Osteoblast (primary cell): ENCODE measurements at places on chromosomes 1 and 21. TPM values are rescaled to one million over a fixed set of nuclear protein-coding genes. Genes with fewer than 3 reads are reported as not detected.
A peak's percentile ranks its signal among the peaks of the same experiment; 100 is the strongest.

The NPPA gene
- not detected in 2 replicates for total RNA-seq

The GBP7 gene
- total RNA-seq: not detected in 2 replicates

The VANGL1 gene
- 11.2 and 13.3 TPM in 2 replicates for total RNA-seq

The PRAMEF26 gene
- not detected in 2 replicates for total RNA-seq

The PYCR2 gene
- total RNA-seq: 25.9 and 29.0 TPM in 2 replicates

The CAP1 gene
- 384 and 390 TPM in 2 replicates for total RNA-seq

The ZNF683 gene
- total RNA-seq: not detected in 2 replicates

The C1orf141 gene
- total RNA-seq: not detected in 2 replicates

The ERVH48-1 gene
- total RNA-seq: not detected in 2 replicates

- no peak for DNase-seq
- H3K27ac ChIP-seq: no peak overlapping the region
- no peaks in the 10 kb centered on the region for H3K36me3 ChIP-seq
- H3K4me3 ChIP-seq: peak overlapping the region; percentile 44
These were observed 43.2 kb upstream of the ZNF281 start for GRCh38 chr1:200452850-200453552.

- no peak overlapping the region for H3K27ac ChIP-seq
- no peaks in the 10 kb centered on the region for H3K36me3 ChIP-seq
- DNase-seq: no peak
- no peaks in the 10 kb centered on the region for H3K27me3 ChIP-seq
- peaks cover 30% of the 10 kb centered on the region for H3K4me1 ChIP-seq
- no peak overlapping the region for H3K4me3 ChIP-seq
These were observed 55.9 kb downstream of the RPS6KA1 start for GRCh38 chr1:26585471-26585870.

- no peaks in the 10 kb centered on the region for H3K36me3 ChIP-seq
- H3K27ac ChIP-seq: no peak overlapping the region
- no peak overlapping the region for H3K4me3 ChIP-seq
- H3K27me3 ChIP-seq: no peaks in the 10 kb centered on the region
- DNase-seq: peak; percentile 3
- peaks cover 8% of the 10 kb centered on the region for H3K4me1 ChIP-seq
These were observed 442.2 kb downstream of the SMYD3 start for GRCh38 chr1:246064891-246065290.

- H3K4me3 ChIP-seq: no peak overlapping the region
- DNase-seq: peak; percentile 82
- no peaks in the 10 kb centered on the region for H3K27me3 ChIP-seq
- no peaks in the 10 kb centered on the region for H3K36me3 ChIP-seq
- H3K4me1 ChIP-seq: no peaks in the 10 kb centered on the region
- H3K27ac ChIP-seq: no peak overlapping the region
These were observed 277.0 kb downstream of the PTPRU start for GRCh38 chr1:29513357-29513756.

DNA sequence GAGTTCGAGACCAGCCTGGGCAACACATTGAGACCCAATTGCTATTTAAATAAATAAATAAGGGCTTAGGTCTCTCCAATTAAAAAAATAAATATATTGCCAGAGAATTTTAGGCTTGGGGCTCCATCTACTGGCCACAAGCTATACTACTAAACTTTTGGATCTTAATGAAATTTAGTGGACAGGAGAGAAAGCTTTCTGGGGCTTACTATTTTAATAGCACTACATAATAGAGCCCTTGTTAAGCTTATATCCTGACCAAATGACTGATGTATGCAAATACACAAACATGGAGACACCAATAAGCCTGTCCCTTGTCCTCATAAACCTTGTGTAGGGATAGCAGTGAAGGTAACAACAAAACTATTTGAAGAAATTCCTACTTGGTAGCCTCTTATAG is 18.4 kb downstream of the CCT3 start:
- H3K4me1 ChIP-seq: no peaks in the 10 kb centered on the region
- DNase-seq: peak; percentile 81
- H3K4me3 ChIP-seq: no peak overlapping the region
- no peak overlapping the region for H3K27ac ChIP-seq

- H3K27me3 ChIP-seq: no peaks in the 10 kb centered on the region
- DNase-seq: no peak
- no peak overlapping the region for H3K27ac ChIP-seq
- no peak overlapping the region for H3K4me3 ChIP-seq
- no peaks in the 10 kb centered on the region for H3K36me3 ChIP-seq
These were observed 172.0 kb upstream of the B3GALT2 start for GRCh38 chr1:193358419-193358818.

- H3K36me3 ChIP-seq: no peaks in the 10 kb centered on the region
- peaks cover 2% of the 10 kb centered on the region for H3K4me1 ChIP-seq
- DNase-seq: no peak
- H3K27me3 ChIP-seq: no peaks in the 10 kb centered on the region
- H3K27ac ChIP-seq: no peak overlapping the region
- H3K4me3 ChIP-seq: no peak overlapping the region
These were observed 3.1 kb upstream of the NCF2 start for GRCh38 chr1:183593356-183593755.

- no peaks in the 10 kb centered on the region for H3K27me3 ChIP-seq
- H3K27ac ChIP-seq: no peak overlapping the region
- peaks cover 11% of the 10 kb centered on the region for H3K4me1 ChIP-seq
- H3K4me3 ChIP-seq: no peak overlapping the region
- no peak for DNase-seq
These were observed 19.1 kb downstream of the ABCA4 start for GRCh38 chr1:94101613-94102525.

DNA sequence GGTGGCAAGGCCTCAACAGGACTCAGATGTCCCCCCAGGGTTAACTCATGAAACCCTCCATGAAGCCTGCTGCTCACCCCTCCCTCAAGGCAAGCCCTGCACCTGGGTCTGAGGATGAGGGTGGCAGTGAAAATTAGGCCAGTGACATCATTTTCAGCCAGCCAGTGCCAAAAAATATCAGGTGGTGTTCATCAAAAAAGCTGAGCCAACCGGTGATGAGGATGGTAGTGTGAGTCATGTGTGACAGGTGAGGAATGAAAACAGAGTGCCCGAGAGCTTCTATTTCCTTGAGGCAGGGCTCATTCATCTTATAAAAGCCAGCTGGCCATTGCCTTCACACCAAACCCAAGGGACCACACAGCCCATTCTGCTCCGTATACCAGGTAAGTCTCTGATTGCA is at the start of gene SPRR1A:
TSS of gene SPRR1A (plus strand) at position 339 of the 400 bp plus-strand sequence. CDS start 1,150 bp downstream, outside the sequence.
- no peak within 1 kb of the TSS for H3K27ac ChIP-seq
- no peaks in the 10 kb centered on the region for H3K36me3 ChIP-seq
- no peaks in the 10 kb centered on the region for H3K27me3 ChIP-seq
- no peak within 1 kb of the TSS for H3K4me3 ChIP-seq

GRCh38 chr1:3858231-3858981 is 1.1 kb downstream of the DFFB start:
- peaks cover 12% of the 10 kb centered on the region for H3K4me1 ChIP-seq
- H3K27ac ChIP-seq: no peak overlapping the region
- DNase-seq: peak; percentile 96
- no peaks in the 10 kb centered on the region for H3K36me3 ChIP-seq

GRCh38 chr1:228939001-228939691 is 203.9 kb downstream of the RHOU start:
- no peaks in the 10 kb centered on the region for H3K4me1 ChIP-seq
- H3K36me3 ChIP-seq: no peaks in the 10 kb centered on the region
- H3K27ac ChIP-seq: no peak overlapping the region
- no peaks in the 10 kb centered on the region for H3K27me3 ChIP-seq
- H3K4me3 ChIP-seq: no peak overlapping the region
- no peak for DNase-seq

GRCh38 chr21:33115631-33116510 is 45.9 kb downstream of the OLIG1 start:
- H3K4me3 ChIP-seq: no peak overlapping the region
- no peak for DNase-seq
- no peaks in the 10 kb centered on the region for H3K36me3 ChIP-seq

GRCh38 chr1:176051902-176052518 is 155.1 kb downstream of the COP1 start:
- H3K4me1 ChIP-seq: peaks cover 5% of the 10 kb centered on the region
- no peak overlapping the region for H3K4me3 ChIP-seq
- peak; percentile 27 for DNase-seq
- no peaks in the 10 kb centered on the region for H3K36me3 ChIP-seq
- no peak overlapping the region for H3K27ac ChIP-seq

DNA sequence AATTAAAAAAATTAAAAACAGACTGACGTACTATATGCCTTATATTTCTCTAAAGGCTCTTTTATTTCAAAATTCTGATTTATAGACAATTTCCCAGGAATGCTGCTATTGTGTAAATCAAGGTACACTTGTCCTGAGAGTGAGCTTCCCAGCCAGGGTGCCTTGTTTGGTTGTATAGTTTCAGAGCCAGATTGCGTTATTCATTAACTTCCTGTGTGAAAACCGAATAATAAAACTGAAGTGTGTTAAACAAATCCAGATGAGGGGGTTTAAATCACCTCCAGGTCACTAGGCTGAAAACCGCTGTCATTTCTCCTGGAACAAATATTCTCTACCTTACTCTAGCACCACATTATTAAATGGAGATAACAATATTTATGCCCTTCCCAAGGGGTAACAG is 68.7 kb downstream of the LMX1A start:
- H3K4me1 ChIP-seq: no peaks in the 10 kb centered on the region
- H3K36me3 ChIP-seq: no peaks in the 10 kb centered on the region
- DNase-seq: no peak
- no peak overlapping the region for H3K27ac ChIP-seq
- no peaks in the 10 kb centered on the region for H3K27me3 ChIP-seq

- no peaks in the 10 kb centered on the region for H3K36me3 ChIP-seq
- peaks cover 3% of the 10 kb centered on the region for H3K4me1 ChIP-seq
- no peak overlapping the region for H3K4me3 ChIP-seq
- H3K27me3 ChIP-seq: no peaks in the 10 kb centered on the region
- no peak for DNase-seq
- H3K27ac ChIP-seq: no peak overlapping the region
These were observed 359.2 kb upstream of the PKN2 start for GRCh38 chr1:88324899-88325298.

- H3K36me3 ChIP-seq: no peaks in the 10 kb centered on the region
- no peak overlapping the region for H3K27ac ChIP-seq
- H3K4me1 ChIP-seq: peaks cover 7% of the 10 kb centered on the region
- DNase-seq: no peak
- H3K27me3 ChIP-seq: no peaks in the 10 kb centered on the region
- no peak overlapping the region for H3K4me3 ChIP-seq
These were observed 47.5 kb downstream of the SYDE2 start for GRCh38 chr1:85153149-85153891.

DNA sequence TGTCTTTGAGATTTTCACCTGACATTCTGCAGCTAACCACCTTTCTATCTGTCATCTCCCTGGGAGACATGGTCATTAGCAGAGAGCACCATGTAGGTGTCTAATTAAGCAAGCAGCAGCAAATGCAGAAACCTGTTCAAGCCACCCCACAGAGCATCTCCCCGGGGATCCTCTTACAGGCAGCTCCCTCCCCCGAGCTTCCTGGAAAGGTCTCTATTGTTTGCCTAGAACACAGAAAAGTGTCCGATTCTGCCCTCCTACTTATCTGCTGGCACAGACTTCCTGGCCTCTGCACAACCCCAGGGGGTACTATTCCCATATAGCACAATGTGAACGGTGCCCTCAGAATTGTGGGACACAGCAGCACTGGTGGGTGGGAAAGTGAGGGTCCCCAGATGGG is 46.1 kb downstream of the PLEKHA6 start:
- H3K27me3 ChIP-seq: peaks cover 32% of the 10 kb centered on the region
- no peak overlapping the region for H3K4me3 ChIP-seq
- no peaks in the 10 kb centered on the region for H3K4me1 ChIP-seq
- H3K27ac ChIP-seq: no peak overlapping the region

- no peak overlapping the region for H3K4me3 ChIP-seq
- no peak overlapping the region for H3K27ac ChIP-seq
- no peaks in the 10 kb centered on the region for H3K4me1 ChIP-seq
- no peaks in the 10 kb centered on the region for H3K27me3 ChIP-seq
These were observed 48.4 kb downstream of the ADAMTS5 start for GRCh38 chr21:26918323-26919079.

DNA sequence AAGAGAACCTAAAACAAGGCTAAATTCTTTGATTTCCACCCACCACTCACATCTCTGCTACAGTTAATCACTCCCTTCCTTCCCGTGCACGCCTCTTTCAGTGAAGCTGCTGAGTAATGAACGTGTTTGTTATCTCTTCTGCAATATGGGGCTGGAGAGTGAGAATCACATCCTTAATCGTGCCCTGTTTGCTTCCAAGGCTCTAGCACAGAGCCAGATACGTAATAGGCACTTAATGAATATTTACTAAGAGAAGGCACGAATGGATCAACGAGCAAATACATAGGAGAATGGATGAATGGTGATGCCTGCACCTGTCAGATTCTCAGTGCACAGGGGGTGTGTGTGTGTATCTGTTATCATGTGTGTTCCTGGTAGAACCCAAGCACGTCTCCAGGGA is 22.1 kb upstream of the FAM43B start:
- no peaks in the 10 kb centered on the region for H3K36me3 ChIP-seq
- DNase-seq: no peak
- H3K27me3 ChIP-seq: peaks cover 75% of the 10 kb centered on the region
- no peak overlapping the region for H3K27ac ChIP-seq
- H3K4me3 ChIP-seq: no peak overlapping the region

GRCh38 chr21:39198800-39199199 is 15.5 kb upstream of the PSMG1 start:
- H3K4me3 ChIP-seq: no peak overlapping the region
- DNase-seq: no peak
- H3K27me3 ChIP-seq: no peaks in the 10 kb centered on the region
- H3K36me3 ChIP-seq: peaks cover 57% of the 10 kb centered on the region
- no peaks in the 10 kb centered on the region for H3K4me1 ChIP-seq

- peak; percentile 92 for DNase-seq
- H3K27me3 ChIP-seq: no peaks in the 10 kb centered on the region
- H3K4me1 ChIP-seq: peaks cover 26% of the 10 kb centered on the region
- H3K4me3 ChIP-seq: no peak overlapping the region
These were observed 18.7 kb upstream of the ST3GAL3 start for GRCh38 chr1:43688594-43689000.

DNA sequence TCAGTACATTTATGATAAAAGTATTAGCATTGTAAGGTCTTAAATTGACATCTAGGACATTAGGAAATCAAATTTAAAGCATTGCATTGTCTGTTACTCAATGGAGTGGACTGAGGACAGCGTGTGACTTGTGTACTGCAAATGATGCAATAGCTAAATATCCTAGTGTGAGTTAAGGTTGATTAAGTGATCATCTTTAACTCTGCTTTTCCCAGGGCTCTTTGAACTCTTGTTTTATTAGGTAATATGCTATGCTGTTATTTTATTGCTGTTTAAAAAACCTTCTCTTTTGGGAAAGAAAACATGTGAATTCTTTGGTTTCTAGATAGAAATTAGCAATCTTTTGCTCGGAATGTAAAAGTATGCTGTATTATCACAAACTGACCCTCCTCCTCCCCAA is 38.6 kb downstream of the NFIA start:
- no peak overlapping the region for H3K4me3 ChIP-seq
- no peaks in the 10 kb centered on the region for H3K27me3 ChIP-seq
- no peaks in the 10 kb centered on the region for H3K4me1 ChIP-seq
- peak overlapping the region; percentile 25 for H3K27ac ChIP-seq
- no peak for DNase-seq

DNA sequence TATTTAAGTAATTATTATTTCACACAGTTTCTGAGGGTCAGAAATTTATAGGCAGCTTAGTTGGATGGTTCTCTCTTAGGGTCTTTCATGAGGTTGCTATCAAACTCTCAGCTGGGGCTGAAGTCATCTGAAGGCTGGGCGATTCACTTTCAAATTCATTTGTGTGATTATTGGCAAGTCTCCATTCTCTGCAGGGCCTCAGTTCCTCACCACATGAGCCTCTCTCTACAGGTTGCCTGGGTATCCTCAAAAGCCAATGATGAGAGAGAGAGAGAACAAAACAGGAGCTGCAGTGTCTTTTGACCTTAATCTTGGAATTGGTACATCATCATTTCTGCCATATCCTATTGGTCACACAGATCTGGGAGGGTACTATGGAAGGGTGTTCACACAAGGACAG is 29.6 kb upstream of the COG2 start:
- no peaks in the 10 kb centered on the region for H3K27me3 ChIP-seq
- H3K4me3 ChIP-seq: no peak overlapping the region
- DNase-seq: no peak
- H3K36me3 ChIP-seq: no peaks in the 10 kb centered on the region
